ENCODE measurements at places on chromosomes 3 and 15.

GRCh38 chr3:149377408-149378364 lies at the start of gene TM4SF1:
TSS of gene TM4SF1 (minus strand) at chr3:149377649. CDS start at chr3:149377547, 102 bp downstream.
- DNase-seq, result no peak

DNA sequence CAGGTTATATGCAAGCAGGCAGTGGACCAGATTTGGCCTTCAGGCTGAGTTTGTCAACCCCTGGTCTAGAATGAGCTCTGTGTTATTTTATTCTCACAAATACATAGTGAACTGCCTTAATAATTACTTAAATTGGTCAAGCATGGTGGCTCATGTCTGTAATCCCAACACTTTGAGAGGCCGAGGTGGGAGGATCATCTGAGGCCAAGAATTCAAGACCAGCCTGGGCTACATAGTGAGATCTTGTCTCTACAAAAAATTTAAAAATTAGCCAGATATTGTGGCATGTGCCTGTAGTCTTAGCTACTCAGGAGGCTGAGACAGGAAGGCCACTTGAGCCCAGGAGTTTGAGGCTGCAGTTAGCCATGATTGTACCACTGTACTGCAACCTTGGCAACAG lies 15.0 kb downstream of the PLS1 start:
- DNase-seq, result no peak

DNA sequence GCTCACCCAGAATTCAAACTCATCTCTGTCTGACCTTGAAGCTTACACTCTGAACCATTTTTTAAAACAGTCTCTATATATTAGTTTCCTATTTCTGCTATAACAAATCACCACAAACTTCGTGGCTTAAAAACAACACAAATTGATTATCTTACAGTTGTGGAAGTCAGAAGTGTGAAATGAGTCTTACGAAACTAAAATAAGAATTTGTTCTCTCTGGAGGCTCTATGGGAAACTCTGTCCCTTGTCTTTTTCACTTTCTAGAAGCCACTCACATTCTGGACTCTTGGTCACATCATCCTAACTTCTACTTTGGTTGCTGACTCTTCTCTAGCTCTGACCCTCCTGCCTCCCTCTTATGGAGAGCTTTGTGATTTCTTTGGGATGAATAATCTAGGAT lies 429.3 kb upstream of the THBS1 start:
- DNase-seq, result no peak

- DNase-seq, result no peak
Measured at GRCh38 chr3:114856835-114857234, 290.3 kb downstream of the ZBTB20 start.

DNA sequence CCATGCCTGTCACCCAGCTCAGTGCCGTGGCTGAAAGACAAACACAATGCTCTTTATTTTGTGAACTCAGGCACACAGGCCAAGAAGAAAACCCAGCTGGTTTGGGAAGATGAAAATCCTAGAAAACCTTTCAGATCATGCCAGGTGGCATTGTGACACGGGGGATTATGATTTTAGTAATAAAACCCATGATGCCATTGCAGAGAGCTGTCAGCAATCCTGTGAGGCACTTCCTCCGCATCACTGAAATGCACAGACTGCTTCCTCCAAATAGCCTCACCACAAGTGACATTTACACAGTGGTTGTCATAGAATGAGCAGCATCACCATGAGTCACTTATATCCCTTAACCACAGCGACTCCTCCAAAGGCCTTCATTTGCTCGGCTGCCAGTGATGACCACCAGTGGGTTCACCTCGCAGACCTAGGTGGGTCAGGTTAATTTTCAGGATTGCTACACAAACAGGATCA lies 22.7 kb downstream of the ABHD6 start:
- no peak for DNase-seq

- DNase-seq, result no peak
Measured at GRCh38 chr3:129857899-129858298, 35.6 kb downstream of the TMCC1 start.

DNA sequence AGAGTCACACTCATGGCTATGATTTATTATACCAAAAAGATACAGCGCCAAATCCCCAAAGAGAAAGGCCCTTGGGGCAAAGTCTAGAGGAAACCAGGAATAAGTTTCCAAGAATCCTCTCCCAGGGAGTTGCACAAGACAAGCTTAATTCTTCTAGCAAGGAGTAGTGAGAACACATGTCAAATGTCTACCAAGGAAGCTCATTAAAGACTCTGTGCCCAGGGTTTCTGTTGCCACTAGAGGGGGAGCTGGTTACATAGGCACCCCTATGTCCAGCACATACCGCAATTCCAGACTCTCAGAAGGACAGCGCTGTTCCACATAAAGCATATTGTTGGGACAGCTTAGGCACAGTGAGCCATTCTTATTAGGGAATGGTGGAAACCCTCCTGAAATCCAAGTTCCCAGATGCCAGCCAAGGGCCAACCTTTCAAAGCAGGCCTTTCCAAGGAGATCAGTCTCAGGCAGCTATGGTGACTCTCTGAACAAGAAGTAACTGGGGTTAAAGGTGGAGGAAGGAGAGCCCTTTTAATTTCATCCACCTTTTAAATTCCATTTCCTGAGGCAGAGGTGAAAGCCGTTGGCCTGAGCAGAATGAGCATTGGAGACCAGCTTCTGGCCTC lies 194.2 kb downstream of the UACA start:
- no peak for DNase-seq

DNA sequence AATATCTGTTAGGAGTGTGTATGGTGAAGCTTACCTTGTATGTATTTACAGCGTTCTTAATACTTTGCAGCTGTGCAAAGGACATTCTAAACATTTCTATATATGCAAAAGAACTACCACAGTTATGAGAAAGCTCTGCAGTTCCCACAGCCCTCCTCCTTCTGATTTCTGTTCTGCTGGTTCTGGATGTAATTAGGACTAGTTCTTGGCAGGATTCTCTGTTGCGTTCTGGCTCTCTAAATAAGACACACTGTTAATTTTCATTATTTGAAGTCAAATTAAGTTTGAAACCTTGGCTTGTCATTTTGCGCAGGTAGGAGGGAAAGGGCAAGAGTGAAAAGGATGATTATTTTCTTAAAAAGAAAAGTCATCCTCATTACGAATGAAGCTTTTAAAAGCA lies 76.4 kb downstream of the FNDC3B start:
- DNase-seq, result no peak

DNA sequence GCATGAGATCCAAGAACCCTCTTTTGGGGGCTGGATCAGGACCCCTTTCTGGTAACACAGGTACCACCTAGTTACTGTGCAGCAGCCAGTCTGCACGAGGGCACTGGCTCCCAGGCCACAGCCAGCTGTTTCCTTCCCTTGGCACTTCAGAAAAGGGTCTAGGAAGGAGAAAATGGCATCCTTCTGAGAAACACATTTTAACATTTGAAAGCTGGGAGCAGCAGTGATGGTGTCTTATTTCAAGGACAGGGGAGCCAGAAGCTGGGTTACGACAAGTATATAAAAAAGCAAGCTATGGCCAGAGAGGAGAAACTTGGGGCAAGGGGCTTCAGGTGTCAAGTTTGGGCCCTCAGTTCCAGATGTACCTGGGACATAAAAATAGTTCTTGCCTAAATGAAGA lies 282.8 kb downstream of the CTNNB1 start:
- DNase-seq, result no peak

GRCh38 chr15:92130244-92130643 lies 263.4 kb upstream of the ST8SIA2 start:
- DNase-seq, result no peak

DNA sequence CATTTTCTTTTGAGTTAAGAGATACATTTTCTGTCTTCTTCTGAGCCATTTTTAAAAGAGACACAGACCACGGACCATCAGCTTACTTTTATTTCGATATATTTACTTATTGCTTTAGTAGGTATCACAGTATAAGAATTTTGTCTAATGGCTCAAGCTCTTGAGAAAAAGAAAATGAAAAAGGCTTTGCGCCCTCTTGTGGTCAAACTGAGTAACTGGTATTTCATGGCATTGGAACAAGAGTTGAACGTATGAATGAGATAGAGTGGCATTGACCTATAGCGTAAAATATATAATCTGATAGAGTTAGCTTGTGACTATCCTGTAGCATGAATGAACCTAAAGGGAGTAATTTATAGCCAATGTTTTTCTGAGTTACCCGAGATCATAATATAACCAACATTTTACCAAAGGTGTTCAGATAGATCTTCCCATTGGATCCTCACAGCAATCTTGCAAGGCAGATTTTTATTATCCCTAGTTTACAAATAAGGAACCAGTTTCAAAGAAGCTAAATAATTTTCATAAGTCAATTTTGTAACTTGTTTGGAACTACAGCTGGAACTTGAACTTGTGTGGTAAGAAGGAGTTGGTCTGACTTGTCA lies 154.6 kb downstream of the POLR2M start:
- no peak for DNase-seq

DNA sequence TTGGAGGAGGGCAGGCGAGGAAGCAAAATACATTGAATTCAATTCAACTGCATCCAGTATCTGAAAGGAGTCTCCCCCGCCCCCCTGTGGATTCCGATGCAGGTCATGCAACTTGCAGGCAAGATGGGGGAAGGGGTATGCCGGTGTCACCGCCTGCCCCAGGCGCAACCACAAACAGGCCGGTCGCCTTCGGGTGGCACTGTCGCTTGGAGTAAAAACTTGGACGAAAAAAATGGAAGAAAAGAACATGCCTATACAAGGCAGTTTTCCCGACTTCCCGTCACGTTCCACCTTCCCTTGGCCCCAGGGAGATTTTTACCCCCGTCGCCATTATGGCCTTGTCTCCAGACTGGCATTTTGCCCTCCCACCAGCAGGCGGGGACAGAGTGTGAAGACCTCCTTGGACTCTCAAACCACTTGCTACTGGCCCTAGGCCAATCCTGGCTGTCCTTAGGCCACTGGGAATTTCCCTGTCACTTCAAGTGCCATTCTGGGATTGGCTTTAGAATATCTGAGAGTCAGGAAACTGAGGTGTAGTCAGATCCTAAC lies 1.6 kb upstream of the NTRK3 start:
- no peak for DNase-seq

DNA sequence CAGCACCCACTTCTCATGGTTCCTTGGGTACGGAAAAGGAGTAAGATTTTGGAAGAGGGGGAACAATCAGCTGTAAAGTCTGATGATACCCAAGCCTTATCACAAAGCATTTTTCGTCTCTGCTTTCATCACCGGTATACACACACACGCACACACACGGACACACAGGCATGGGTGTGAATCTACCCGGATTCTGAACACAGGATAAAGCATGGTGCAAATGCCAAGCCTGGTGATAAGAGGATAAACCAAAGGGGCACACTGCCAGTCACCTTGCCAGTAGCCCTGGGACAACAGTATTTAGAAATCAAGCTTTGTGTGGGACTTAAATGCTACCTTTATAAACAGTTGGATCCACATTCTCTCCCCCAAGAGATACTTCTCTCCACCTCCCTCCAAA lies 22.2 kb downstream of the FAM174B start:
- no peak for DNase-seq

GRCh38 chr3:7543294-7543880 lies 682.5 kb downstream of the GRM7 start:
- no peak for DNase-seq

DNA sequence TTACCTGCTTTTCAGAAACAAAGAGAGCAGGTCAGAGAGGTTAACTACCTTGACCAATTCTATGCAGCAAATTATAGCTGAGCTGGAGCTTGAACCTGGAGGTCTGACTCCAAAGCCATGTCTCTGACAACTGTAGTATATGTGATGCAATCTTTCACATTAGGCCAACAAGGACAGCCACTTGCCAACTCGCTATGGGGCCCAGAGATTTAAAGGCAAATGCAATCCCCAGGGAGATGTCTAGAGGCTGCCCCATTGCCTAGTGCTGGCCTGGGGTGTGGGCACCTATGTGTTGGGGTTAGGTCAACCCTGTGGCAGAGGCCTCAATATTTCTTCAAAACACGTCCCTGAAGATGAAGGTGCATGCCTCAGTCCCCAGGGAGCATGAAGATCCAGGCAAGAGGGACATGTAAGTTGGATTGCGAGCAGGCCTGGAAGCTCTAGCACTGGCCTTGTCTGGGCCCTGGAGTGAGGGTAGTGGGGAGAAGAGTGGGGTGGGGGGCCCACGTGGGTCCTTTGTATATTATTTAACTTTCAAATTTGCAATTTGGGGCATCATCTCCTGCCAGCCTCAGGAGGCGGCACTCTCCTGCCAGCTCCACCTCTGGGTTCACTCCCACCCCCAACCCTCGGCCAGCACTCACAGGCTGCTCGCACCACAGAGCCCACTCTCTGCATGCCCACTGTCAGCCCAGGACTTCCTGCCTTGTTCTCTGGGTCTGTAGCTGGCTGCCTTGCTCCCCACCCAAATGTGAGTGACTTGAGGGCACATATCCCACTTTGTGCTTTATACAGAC lies 64.3 kb downstream of the SLC12A8 start:
- no peak for DNase-seq

- DNase-seq, result no peak
Measured at GRCh38 chr3:86418861-86419260, 572.1 kb downstream of the VGLL3 start.

DNA sequence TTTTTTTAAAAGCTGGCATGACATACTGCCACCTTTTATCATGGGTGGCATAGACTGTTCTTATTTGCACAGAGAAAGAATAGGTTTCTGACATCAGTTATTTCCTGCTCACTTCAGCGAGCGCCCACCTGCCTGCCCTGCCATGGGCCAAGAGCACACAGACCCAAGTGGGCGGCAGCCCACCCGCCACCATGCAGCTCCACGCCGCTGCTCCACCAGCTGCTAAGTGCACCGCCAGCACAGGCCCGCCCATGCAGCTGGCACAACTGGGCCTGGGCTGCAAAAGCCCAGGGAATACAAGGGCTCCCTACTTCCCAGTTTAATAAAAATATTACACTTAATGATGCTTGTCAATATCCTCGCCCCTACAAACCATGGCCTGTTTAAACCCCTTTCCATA lies 15.4 kb downstream of the ZNF148 start:
- DNase-seq, result no peak

- DNase-seq, result no peak
Measured at GRCh38 chr3:52345521-52346109, 29.5 kb downstream of the DNAH1 start.
